Fibroblast of the conjunctiva (primary cell): ENCODE measurements at places on chromosomes 3 and 15.

DNA sequence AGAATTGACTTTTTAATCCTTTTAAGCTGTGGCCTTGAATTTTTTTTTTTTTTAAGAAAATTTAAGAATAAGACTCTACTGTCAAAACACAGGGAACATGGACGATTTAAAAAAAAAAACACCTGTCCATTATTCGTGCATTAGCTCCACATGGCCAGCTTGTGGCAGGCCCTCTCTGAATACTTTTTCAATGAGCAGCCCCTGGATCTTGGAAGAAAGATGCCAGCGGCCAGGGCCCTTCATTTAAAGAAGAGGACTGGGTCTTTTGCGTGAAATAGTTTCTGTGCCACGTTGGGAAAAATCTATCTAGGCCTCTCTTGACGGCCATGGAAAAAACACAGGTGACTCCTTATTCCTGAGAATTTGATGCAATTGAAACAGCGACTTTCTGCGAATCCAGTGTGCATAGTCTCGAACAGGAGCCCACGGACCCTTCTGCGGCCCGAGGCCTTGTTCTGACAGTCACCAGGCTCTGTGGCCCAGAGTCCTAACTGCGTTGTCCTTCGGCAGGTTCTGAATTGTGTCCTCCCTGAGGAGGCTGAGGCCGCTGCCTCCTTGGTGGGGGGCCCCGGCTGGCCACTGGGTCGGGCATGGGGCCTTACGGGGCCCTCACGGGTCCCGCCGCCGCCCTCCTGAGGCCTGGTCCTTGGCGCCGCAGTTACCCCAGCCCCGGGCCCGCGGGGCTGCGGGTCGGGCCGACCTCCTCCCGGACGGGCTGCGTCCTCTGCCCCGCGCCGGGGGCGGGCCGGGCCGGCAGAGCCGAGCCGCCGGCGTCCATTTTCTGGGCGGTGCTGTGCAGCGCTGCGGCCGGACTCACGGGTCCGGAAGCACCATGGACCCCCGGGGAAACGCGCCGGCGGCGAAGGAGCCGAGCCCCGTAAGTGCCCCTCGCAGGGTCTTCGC lies 33.5 kb downstream of the ZBTB38 start:
- no peak for DNase-seq

DNA sequence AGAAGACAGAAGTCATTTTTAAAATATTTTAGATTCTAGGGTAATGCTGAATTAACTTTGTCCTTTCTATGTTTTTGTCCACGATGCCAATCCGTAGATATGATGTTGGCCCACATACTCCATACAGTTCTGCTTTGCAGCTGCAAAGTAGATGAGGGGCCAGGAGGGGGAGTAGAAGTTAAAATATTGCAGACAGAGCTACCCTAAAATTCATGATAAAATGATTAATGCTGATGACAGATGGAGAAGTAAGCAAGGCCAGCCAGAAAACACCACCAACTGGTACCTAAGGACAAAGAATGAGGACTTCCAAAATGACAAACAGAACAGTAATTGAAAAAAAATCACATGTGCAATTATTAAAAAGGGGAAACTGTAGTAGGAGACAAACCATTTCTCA lies 756.6 kb upstream of the ARPP21 start:
- DNase-seq: no peak

- DNase-seq: no peak
Measured at GRCh38 chr15:99566157-99566897, 543 bp downstream of the MEF2A start.

- no peak for DNase-seq
Measured at GRCh38 chr15:44158111-44158510, 37.0 kb downstream of the FRMD5 start.

DNA sequence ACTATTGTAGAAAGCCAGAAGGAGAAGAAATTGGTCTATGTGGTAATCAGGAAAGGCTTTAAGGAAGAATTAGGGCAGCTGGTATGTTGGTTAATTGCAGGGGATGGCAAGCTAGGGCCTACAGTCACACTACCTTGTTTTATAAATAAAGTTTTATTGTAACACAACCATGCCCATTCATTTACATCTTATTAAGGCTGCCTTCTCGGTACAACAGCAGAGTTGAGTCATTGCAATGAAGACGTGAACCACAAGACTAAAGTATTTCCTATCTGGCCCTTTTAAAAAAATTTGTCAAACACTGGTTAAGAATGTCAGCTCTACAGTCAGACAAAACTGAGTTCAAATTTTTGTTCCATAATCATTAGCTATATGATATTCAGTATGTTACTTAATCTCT lies 8.3 kb downstream of the SERPINI1 start:
- DNase-seq: no peak

- no peak for DNase-seq
Measured at GRCh38 chr15:39594446-39595337, 13.8 kb downstream of the THBS1 start.

- DNase-seq: peak; percentile 67
Measured at GRCh38 chr3:197522881-197523441, 32.8 kb downstream of the BDH1 start.

DNA sequence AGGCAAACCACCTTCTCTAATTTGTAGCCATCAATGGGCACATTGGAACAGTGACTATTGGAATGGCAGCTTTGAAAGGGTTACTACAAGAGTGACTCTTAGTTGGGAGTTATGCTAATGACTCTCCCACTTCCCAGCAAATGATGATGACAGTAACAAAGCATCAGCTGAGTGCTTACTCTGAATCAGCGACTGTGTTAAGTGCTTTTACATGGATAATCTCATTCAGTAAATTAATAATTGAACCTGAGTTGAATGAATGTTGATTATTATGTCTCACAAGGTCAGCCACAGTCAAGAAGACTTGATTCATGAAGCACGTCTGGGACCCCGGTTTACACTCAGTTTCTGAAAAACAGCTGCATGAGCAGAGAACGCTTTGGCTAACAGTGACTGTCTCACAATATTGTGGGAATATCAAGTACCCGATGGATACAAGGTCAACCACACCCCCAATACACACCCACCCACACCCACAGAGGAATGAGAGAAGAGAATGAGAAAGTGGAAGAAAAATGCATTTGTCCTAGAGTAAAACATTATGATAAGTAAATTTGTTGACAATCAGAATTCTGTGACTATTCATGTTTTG lies 242.0 kb upstream of the FEZF2 start:
- no peak for DNase-seq

- no peak for DNase-seq
Measured at GRCh38 chr15:42402455-42403205, 43.3 kb downstream of the CAPN3 start.
